Stimulated activated CD4-positive, alpha-beta T cell treated with anti-CD3 and anti-CD28 coated beads, Interleukin-4, amount 100 ng/mL, for 48 hours (primary cell): ENCODE measurements at places on chromosomes 13 and 19.
A peak's percentile ranks its signal among the peaks of the same experiment; 100 is the strongest.

DNA sequence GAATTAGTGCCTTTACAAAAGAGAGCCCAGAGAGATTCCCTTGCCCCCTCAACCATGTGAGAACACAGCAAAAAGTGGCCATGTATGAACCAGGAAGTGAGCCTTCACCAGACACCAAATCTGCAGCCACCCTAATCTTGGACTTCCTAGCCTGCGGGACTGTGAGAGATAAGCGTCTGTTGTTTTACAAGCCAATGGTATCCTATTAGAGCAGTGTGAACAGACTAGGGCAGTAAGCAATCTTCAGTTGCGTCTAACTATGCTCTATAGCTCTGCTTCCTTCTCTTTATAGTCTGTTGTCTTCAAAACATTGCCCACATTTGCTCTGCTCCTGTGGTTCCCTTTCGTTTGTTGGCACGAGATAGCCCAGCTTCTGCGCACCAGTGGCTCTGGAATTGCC, 109.5 kb upstream of the FNDC3A start:
- no peak for DNase-seq

- no peak for DNase-seq
Measured at GRCh38 chr19:2194513-2195078, 30.9 kb downstream of the DOT1L start.

DNA sequence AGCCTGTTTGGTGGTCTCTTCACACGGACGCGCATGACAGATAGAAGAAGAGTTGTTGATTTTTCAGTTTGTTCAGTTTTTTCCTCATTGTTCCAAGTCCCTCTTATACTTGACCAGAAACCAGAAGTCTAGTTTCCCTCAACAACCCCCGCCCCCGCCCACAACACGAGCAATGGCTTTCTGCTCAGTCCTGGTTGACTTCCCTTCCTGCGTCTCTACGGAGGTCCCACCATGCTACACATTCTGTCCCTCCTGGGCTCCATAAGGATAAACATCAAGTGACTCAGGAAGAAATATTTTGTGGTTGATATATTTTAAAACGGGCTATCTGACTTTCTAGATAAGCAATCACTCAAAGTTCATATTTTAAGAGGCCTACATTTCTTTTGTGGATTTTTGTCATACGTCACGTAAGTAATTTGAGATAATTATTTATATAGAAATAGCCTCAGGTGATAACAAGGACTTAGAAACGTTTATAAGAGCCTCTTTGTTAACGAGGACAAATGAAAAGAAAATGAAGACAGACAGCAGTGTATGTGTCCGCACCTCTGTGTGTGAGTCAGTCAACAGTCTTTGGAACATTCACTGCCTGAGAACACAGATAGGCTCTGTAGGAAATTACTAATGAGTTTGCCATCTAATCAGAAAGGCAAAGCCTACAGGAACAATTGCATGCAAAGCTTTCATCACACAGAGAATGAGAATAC, 214.4 kb downstream of the RAP2A start:
- no peak for DNase-seq

DNA sequence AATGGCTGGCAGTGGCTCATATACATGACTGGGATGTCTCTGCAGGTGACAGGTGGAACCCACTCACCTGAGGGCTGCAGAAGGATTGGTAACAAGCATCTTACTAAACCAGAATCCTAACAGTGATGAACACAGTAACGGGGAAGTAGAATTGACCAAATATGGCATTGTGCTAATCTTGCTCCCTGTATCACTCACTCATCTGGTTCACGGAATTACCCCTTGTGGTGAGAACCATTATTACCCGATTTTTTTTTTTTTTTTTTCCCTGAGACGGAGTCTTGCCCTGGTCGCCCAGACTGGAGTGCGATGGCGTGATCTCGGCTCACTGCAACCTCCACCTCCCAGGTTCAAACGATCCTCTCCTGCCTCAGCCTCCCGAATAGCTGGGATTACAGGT, 69.5 kb downstream of the PTPRS start:
- no peak for DNase-seq

DNA sequence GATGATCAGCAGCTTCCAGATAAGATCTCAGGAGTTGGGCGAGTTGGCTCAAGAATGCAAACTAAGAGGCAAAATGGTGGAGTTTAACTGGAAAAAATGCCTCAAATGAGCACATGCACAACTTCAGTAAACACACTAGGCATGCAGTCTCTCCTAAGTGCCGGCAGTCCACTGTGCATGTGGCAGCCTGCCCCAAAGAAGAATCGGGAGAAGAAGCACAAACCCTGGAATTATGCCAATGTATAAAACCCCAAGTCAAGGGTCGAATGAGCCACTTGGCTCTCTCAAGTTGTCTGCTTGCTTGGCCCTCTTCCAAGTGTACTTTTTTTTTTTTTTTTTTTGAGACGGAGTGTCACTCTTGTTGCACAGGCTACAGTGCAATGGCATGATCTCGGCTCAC, 53.3 kb upstream of the SLITRK1 start:
- no peak for DNase-seq

GRCh38 chr19:53432088-53432661, 391 bp downstream of the ZNF761 start:
- DNase-seq: peak; percentile 6

- DNase-seq: no peak
Measured at GRCh38 chr13:40313269-40314200, 352.9 kb downstream of the FOXO1 start.

DNA sequence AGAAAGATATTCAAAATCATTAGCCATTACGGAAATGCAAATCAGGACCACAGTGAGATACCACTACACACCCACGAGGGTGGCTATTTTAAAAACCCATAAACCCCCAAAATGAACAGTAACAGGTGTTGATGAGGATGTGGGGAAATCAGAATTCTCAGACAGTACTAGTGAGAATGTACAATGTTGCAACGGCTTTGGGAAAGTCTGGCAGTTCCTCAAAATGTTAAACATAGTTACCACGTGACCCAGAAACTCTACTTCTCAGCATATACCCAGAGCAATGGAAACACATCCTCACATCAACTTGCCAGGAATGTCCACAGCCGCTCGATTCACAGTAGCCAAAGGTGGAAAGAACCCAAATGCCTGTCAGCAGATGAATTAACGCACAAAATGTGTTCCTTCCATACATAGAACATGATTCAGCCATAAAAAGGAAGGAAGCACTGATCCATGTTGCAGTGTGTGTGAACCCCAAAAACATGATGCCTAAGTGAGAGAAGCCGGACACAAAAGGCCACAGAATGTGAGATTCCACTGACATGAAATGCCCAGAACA, 7.0 kb downstream of the PLVAP start:
- DNase-seq: no peak

- DNase-seq: no peak
Measured at GRCh38 chr13:66009241-66009640, 1220.9 kb downstream of the PCDH9 start.

GRCh38 chr13:100610391-100611347, 22.1 kb upstream of the GGACT start:
- no peak for DNase-seq

DNA sequence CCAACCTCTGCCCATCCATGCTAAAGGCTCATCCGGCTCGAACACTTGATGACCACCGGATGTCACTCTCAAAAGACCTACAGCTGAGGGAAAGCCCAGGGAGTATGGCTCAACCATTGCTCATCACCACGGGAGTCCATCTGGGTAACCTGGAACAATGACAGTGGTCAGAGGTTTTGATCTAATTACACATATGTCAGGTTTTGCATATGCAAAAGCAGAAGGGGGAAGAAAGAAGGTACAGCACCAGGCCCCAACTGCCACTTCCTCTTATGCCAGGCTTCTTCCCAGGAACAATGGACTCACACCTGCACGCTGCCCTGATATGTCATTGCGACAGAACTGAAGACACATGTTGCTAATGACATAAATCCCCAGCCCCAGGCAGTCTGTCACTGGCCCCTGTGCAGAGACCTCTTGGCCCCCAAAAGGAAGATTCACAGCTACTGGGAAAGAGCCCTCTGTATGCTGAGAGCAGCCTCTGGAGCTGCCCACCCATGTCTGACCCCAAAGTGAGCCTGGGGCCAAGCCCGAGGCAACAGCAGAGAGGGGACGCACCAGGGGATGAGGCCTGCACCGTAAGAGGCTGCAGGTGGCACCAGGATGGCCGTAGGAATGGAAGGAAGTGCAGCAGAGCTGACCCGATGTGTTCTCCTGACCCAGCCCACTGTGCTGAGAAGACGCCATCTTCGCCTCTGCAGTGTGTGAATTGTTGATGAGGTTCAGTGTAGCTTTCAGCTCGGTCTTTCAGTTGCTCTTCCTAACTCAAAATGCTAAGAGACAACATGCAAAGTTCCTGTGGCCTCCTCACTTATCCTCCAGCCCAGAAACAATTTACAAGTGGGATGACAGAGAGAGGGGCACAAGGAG, 26.3 kb downstream of the EPS15L1 start:
- no peak for DNase-seq

DNA sequence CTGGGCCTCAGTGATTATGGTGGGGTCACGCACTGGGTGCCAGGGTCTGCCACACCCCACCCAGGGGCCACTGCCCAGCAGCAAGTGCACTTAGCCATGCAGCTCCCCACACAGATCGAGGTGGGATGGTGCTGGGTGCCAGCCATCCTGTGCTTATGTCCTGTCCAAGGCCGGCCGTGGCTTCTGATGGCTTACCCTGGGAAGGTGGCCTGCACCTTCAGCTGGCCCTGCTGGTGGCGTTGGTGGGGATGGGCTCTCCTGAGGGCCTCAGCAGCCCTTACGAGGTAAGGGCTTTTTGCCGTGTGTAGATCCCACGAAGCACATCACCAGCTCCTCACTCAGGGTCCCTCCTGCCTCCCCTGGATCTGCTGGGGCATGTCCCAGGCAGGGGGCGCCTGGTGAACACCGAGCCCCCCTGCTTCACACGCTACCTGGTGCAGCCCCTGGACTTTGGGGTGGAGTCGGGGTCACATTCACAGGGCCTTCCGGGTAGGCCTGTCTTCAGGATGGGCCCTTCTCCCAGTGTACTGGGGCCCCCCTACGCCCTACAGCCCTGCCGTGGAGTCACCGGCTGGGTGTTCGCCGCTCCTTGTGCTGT, 46.6 kb downstream of the CRTC1 start:
- DNase-seq: no peak

DNA sequence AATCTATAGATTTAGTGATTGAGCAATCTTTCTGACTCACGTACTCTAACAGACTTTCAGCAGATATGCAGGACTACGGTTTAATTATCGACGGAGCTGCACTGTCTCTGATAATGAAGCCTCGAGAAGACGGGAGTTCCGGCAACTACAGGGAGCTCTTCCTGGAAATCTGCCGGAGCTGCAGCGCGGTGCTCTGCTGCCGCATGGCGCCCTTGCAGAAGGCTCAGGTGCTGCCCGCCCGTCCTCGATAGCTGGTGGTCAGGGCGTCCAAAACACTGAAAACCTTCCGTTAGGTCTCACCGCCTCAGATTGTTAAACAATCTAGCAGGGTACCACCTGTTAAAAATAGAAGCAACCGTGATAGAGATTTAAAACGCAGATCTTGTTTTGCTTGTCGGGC, 113.2 kb upstream of the MCF2L start:
- no peak for DNase-seq

GRCh38 chr19:10320602-10321416, 5.0 kb upstream of the FDX2 start:
- DNase-seq: no peak

DNA sequence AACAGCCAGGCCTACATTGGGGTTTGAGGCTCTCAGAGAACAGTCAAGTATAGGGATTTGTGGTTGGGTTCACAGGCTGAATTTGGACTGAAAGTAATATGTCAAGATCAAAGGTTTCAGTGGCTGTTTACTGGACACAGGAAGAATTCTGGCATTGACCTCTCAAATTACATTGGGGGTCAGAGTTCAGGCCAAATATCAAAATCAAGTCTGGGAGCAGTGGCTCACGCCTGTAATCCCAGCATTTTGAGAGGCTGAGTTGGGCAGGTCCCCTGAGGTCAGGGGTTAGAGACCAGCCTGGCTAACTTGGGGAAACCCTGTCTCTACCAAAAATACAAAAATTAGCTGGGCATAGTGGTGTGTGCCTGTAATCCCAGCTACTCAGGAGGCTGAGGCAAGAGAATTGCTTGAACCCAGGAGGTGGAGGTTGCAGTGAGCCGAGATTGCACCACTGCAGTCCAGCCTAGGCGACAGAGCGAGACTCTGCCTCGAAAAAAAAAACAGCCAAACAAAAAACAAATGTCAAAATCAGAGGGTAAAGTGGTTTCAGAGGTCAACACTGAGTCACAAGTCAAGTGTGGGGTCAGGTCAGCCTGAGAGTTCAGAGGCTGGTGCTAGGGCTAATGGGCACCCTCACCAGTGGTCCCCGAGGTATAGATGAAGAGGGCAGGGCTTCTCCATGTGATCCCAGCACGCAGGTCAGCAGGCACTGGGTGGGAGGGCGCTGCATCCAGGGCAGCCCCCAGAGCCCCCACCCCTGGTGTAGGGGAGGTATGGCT, 1.5 kb downstream of the SLC27A5 start:
- no peak for DNase-seq

GRCh38 chr13:65784088-65784816, 1445.9 kb downstream of the PCDH9 start:
- no peak for DNase-seq

DNA sequence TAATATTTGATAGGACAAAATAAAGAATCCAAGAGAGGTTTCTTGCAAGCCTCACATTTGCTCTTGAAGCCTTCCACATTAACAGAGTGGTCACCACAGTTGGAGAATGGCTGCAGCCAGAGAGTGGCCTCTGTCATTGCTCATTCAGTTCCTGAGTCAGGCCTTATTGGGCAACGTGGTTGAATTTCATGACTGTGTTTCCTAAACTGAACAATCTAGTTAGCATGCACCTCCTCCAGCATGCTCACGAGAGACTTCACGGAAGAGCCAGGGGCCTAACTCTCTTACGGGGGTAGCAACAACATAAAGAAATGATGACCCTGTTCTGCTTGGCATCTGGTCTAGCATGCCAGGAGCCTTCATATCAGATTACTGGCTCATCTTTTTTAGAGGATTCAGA, 9.6 kb upstream of the UBL3 start:
- DNase-seq: no peak
